ENCODE measurements at places on chromosomes 12 and 14.

DNA sequence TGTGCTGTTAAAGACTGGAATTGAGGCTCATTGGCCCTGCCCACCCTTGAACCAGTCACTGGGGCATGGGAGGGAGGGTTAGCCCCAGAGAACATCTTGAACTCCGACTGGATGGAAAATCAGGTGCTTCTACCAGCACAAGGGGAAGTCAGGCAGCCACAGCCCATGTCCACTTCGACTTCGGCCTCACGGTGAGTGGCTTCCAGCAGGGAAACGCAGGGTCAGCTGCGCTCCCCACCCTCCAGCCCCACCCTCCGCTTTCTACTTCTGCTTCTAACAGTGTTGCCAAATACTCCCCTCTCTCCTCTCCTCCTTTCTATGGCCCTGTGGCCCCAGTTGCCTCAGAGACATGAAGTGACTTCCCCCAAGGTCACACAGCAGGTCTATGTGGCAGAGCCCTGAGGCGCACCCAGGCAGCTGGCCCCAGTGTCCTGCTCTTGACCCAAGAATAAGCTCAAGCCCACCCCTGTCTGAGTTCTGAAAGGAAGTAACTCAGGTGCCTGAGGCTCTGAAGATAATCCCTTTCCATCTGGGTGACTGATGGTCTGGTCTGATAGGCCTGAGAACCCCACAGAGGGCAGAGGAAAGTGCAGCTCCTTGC, 11.9 kb upstream of the SH2B3 start:
- no peak for DNase-seq

- DNase-seq = peak; percentile 64
Measured at GRCh38 chr12:58540480-58541299, 379.6 kb downstream of the LRIG3 start.

- DNase-seq = no peak
Measured at GRCh38 chr12:80924437-80924836, 13.3 kb downstream of the LIN7A start.

- DNase-seq = no peak
Measured at GRCh38 chr12:77584860-77585259, 245.8 kb upstream of the NAV3 start.

DNA sequence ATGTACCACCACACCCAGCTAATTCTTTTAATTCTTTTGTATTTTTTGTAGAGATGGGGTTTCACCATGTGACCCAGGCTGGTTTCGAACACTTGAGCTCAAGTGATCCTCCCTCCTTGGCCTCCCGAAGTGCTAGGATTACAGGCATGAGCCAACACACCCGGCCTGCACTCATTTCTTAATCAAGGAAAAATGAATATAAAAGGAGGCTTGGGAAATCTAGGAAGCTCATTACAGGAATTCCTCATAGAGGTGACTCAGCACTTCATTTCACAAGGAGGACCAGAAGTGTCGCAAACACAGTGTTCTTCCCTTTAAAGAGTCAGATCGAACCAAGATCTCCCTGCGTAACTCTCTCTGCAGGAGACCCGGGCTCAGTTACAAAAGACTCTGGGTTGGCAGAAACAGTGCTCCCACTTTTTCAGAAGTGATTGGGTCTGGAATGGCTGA, 30.3 kb downstream of the NFKBIA start:
- DNase-seq = no peak

DNA sequence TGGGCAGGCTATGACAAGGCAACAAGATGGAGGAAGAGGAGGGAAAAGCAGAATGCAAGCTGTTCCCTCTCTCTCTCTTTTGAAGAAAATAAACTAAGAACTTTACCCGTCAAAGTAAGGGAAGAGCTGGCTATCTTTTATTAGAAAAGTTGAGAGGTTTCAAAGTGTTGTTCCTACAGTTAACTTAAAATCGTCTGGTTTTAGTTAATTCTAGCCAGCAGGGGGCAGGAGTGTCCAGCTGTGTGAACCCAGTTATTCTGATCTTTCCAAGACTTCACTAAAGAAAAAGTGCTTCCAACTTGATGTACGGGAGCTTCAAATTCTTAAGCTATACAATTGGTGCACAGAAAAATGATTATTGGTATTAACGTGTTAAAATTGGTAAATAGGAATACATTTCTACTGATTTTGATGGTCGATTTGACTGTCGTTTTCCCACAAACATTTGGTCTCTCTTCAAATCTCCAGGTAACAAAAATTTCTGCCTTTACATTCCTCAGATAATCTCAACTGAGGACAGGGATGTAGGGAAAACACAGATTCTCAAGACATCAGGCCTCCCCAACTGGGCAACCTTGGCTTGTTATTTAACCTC, 28.4 kb upstream of the MON2 start:
- peak; percentile 32 for DNase-seq
